ENCODE measurements at places on chromosomes 1 and 21.

DNA sequence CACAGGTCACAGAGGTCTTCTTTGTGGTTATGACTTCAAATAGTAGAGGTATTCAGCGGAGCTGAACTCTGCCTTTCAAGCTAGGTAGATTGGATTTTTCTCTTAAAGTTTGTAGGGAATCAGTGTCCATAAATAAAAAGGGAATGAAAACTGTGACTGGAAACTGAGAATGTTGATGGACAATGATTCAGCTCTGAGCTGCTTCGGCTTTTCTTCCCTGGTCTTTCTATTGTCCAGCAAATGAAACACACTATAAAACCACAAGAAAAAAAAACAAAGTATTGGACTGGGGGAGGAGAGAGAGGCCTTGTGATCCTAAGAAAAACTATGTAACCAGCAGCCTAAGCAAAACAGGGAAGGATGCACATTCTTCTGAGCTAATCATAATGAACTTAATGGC lies 11.1 kb downstream of the TNNI3K start:
- no peak for DNase-seq

- DNase-seq: no peak
Measured at GRCh38 chr1:11070876-11071275, 11.1 kb upstream of the SRM start.

GRCh38 chr1:203026031-203026665 lies at the start of gene PPFIA4:
Gene PPFIA4, plus strand, starts transcription at chr1:203026491. Its CDS starts 12,518 bp downstream, at chr1:203039009.
- DNase-seq: peak; percentile 75

DNA sequence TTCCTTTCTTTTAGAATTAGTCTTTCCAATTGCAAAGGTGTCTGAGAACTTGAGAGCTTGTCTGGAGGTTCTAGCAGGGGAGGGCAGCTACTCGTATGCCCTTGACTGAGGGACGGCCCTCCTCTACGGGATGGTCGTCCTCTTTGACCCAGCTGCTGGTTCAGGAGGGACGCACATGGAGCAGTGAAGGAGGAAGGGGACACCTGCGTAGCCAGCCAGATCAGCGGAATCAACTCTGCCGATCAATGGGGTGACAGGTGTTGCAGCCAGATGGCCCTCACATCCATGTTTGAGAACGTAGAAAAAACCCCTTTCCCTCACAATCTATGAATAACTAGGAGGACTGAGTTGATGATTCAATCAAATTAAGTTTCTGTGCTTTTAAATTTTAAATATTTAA lies 15.7 kb upstream of the A3GALT2 start:
- DNase-seq: no peak

DNA sequence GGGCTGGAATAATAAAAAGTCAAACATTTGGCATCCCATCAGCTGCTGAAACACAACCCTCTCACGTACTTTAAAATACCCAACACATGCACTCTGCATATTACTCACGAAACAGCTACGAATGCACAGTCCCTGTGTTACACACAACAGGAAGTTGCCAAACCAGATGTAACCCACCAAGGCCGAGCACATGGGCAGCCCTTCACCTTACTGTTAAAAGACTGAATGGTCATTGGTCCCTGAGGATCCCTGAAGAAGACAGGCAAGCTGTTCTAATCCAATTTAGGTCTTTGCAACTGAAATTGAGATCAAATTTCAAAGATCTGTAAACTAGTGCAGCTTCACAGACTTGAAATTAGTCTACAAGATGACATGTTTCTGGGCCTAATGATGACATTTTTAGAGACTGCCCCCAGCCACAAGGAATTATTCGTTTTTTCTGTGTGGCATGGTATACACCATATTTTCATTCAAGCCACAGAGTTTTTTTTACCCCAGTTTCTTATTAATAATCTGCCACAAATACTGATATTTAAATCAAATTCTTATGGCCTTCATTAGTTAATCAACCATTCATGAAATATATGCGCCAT lies 25.6 kb upstream of the IER5 start:
- DNase-seq: no peak

Measured in stimulated activated naive CD4-positive, alpha-beta T cell treated with Interleukin-2 at 50 U/mL for 16 hours (primary cell).